ENCODE measurements at places on chromosomes 12 and 14.
A peak's percentile ranks its signal among the peaks of the same experiment; 100 is the strongest.

DNA sequence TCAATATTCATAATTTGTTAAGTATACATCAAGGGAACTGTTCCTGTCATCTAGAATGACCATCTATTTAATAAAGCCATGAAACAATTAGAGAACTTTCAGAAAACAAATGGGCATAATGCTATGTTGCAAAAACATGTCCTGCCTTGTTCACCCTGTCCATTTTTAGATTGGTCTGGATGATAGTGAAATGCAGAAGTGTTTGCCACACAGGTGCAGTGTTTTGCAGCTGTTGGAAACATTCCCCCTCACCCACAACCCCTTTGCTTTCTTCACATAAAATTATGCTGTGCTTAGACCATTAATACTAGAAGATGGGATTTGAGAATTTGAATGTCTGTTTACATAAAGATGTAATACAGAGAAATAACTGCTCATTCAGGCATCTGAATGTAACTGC is 36.5 kb downstream of the LEMD3 start:
- DNase-seq = no peak

GRCh38 chr12:107461222-107461975 is 224.2 kb upstream of the PWP1 start:
- DNase-seq = no peak

DNA sequence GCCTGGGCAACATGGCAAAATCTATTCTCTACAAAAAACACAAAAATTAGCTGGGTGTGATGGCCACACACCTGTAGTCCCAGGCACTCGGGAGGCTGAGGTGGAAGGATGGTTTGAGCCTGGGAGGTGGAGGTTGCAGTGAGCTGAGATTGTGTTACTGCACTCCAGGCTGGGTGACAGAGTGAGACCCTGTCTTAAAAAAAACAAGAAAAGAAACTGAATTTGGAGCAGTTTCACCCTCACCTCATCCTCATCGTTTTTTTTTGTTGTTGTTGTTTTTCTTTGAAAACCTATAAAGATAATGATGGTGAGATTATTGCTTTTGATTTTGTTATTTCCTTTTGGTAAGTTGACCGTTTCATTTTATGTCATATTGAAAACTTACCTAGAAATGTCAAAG is 60.7 kb downstream of the SLC38A6 start:
- DNase-seq = no peak

DNA sequence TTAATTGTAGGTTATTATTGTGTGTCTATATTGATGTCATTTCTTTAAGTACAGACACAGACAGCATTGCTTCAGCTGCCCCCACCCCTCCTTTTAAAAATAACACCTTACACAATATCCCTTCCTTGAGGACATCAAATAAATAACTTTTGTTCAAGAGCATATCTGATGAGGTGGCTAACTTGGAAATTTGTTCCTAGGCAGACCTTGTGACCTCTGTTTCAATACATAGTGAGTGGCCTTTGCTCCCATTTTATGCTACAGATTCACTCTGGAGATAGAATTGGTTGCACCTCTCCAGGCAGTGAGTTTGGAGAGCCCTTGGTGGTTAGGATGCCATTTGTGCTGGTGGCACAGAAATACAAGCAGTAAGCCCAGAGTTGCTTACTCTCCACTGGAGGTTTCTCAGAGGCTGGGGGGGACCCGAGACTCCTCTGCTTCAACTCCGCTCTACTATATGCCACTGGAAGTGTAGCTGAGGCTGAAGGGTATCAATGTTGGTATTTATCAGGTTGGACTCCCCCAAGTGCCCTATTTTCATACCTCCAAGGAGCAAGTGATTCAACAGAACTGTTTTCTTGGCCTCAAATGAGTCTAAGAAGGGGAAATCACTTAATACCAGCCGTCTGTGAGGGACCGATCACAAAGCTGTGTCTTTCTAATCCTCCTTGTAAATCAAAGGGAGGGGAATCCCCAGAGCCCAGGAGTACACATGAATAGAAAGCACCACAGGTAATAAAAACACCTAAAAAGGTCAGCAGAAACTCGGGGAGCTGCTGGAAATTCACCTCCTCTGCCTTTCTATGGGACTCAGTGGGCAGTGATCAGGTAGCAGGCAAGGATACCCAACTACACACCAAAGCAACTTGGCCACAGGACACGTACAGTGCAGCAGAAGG is 463.1 kb downstream of the RAD51B start:
- peak; percentile 41 for DNase-seq

DNA sequence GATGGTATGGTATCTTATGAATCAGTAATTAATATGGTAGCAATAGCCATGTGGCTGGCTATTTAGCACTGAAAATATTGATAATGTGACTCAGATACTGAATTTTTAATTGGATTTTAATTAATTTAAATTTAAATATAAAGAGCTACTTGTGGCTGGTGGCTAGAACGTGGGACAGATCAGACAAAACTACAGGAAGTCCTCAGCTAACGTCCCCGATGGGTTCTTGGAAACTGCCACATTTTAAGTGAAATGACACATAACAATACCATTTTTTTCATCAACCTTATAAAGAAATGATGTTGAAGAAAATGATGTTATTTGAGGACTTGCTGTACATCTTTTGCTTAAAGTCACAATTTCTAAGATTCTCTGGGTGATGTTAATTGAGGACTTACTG is 138.1 kb upstream of the FLRT2 start:
- DNase-seq = no peak

DNA sequence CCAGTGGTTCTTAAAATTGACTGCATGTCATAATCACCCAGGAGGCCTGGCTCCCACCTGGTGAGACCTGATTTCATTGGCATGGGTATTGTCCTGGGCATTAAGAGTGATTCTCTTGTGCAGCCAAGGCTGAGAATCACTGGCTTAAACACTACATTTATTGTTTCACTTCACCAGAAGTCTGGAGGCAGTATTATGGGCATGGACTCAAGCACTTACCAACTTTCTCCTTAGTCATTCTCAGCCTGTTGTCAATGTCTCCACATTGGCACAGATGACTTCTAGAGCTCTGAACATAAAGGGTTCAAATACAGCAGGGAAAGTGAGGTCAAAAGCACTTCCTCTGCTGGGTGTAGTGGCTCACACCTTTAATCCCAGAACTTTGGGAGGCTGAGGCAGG is 25.6 kb upstream of the GCH1 start:
- no peak for DNase-seq

- no peak for DNase-seq
Observed at GRCh38 chr12:101957252-101957959, 80.0 kb downstream of the DRAM1 start.

DNA sequence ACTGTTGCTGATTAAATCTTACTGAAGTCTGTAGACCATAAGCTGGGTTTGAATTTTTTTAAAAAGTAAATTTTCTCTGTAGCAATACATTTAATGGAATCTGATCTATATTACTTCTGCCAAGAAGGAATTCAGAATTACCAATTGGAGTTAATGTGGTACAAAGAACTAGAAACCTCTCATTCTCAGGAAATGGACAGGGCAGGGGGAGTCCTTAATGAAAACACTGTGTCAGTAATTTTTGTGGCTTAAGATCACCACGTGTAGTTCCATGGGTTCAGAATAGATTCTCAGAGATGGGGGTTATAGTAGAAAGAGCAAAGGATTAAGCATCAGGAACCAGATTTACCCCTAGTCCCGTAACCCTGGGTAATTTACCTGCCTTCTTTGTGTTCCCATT is 30.3 kb downstream of the FBXL14 start:
- no peak for DNase-seq

Data from activated CD4-positive, CD25-positive, alpha-beta regulatory T cell treated with anti-CD3 and anti-CD28 coated beads, Interleukin-2, amount 50 U/mL, for 72 hours (primary cell).